Activated CD4-positive, alpha-beta T cell treated with anti-CD3 and anti-CD28 coated beads, Interleukin-2, Interleukin-4, amounts not matched to agents 100 ng/mL and 50 ng/mL, durations not matched to agents 16 hours and 8 hours (primary cell): ENCODE measurements at places on chromosomes 7 and 10.

- DNase-seq, result no peak
Observed at GRCh38 chr7:108403597-108404217, 52.5 kb downstream of the NRCAM start.

DNA sequence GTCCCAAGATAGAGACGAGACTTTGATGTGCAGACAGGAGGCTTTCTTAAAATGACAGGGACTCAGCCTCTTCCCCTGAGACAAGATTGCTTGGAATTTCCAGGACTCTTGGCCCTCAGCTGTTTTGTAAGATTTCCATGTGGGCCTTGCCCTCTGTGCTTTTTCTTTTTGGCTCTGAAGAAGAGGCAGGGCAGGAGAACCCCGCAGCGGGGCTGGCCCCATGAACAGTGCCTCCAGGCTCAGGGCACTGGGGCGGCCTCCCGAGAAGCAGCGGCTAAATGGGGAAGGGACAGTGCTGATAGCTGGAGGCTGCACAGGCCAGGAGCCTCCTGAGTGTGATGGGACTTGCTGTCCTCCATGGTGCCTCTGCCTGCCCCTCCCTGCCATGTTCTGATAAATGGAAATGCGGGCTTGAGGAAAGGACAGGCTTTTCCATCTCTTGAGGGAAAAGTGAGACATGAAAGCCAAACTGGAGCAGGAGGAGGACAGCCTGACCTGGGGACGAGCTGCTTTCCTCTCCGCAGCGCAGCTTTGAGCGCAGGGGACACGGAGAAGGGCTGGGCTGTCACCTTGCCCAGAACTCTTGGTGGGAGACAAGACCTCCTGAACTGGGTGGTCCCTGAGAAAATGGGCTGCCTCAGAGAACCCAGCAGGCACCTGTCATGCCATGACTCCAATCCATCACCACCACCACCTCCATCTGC is 12.1 kb downstream of the SAP25 start:
- no peak for DNase-seq

- DNase-seq, result peak; percentile 29
Observed at GRCh38 chr10:122882766-122883165, 3.4 kb upstream of the FAM24B start.

DNA sequence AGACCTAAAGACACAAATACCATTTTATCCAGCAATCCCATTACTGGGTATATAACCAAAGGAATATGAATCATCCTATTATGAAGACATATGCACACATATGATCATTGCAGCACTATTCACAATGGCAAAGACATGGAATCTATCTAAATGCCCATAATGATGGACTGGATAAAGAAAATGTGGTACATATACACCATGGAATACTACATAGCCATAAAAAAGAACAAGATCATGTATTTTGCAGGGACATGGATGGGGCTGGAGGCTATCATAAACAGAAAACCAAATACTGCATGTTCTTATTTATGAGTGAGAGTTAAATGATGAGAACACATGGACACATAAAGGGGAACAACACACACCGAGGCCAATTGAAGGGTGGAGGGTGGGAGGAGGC is 3.8 kb downstream of the MACC1 start:
- DNase-seq, result no peak

DNA sequence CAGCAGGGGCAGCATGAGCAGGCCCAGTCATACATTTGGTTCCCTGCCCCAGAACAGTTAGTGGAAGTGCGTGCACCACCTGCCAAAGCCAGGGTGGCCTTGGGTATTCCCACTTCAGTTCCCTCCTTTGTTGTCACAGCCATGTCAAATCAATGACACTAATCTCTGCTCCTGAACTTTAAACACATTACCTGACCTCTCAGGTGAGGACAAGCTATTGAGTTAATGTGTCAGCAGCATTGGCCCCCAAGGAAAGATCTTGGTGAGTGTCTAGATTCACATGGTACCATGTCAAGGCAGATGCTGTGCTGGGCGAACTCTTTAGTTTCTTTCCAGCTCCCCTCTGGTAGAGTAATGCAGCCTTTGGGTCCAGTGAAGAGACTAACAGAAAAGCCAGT is 2.1 kb downstream of the CYP3A5 start:
- DNase-seq, result no peak

DNA sequence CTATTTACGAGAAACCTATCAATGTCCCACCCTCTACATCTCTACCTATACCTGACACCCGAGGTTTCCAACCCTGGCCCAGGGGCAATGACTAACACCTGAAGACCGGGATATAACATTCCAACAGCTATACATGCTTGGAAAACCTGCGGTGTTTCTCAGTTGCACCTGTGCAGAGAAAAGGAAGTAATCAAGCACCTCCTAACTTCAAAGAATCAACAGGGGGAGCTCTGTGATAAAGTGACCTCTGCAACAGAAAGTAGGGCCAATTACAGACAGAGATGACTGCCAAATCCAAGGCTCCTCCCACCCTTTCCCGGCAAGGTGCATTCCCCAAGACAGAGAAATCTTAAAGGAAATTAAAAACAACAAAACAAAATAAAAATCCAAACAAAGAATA is 41.3 kb downstream of the CCDC6 start:
- no peak for DNase-seq

- DNase-seq, result peak; percentile 53
Observed at GRCh38 chr10:30591249-30591670, 38.3 kb downstream of the LYZL2 start.

- DNase-seq, result no peak
Observed at GRCh38 chr7:123647106-123647730, 8.4 kb upstream of the LMOD2 start.
